Dorsolateral prefrontal cortex (tissue), 122 donors: ENCODE measurements at places on chromosomes 4 and X. TPM values are rescaled to one million over a fixed set of nuclear protein-coding genes. Genes with fewer than 3 reads are reported as not detected.

GRCh38 chr4:81651243-81651899 is 179.7 kb upstream of the RASGEF1B start:
- no peak for DNase-seq

DNA sequence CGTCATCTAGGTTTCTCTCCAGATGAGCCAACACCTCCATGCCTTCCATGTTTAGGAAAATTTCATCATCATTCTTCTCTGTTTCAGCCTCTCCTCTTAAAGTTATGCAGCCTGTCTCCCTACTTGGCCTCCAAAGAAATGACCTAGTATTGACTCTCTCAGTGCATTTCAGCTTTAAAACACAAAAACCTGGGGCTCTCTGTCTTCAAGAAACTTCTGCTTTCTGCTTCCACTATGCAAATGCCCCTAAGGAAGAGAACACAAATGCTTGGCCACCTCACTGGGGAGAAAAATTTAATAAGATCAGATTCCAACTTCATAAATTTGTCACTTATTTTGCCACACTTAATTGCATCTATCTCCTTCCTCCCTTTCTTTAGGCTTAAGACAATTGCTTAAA is 93.3 kb downstream of the GPRIN3 start:
- no peak for DNase-seq

DNA sequence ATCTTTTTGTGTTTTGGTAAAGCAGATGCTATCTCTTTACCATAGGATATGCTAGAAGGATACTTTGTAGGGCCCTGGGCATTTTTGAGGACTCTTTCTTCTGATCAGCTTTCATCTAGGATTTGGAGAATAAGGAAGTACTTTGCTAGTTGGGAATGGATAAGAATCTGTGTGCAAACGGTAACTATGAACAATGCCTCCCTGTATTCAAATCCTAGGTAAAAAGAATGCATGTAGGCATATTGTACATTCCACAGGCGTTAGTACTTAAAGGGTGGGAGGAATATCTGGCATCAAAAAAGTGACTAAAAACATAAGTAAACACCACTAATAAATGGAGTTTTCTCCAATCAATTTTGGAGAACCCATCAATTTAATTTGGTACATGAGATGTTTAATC is 59.7 kb downstream of the SH3BGRL start:
- no peak for DNase-seq

- no peak for DNase-seq
Observed at GRCh38 chr4:5096261-5096660, 45.0 kb downstream of the STK32B start.

DNA sequence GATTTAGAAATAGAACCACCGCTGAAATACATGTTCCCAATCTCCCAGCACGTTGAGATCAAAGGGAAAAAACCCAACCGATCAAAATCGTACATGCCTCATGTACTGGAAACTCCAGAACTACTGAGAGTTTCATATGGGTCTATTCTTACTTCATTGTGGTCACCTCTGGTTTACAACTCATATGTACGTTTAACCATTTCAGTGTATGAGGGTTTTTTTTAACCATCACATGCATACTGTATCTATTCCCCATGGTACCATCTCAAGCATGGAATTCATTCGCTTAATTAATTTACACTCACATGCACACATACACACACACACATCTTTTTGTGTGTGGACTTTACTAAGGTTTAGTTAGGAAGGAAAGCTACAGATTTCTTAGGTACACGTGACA is 46.0 kb upstream of the CLNK start:
- DNase-seq, result no peak

ARL9 gene
- 1.7 TPM for total RNA-seq

ABLIM2 gene
- total RNA-seq, result 128 TPM
